Activated naive CD8-positive, alpha-beta T cell treated with anti-CD3 and anti-CD28 coated beads, Interleukin-2, amount 50 U/mL, for 16 hours (primary cell): ENCODE measurements at places on chromosomes 12 and 14.

DNA sequence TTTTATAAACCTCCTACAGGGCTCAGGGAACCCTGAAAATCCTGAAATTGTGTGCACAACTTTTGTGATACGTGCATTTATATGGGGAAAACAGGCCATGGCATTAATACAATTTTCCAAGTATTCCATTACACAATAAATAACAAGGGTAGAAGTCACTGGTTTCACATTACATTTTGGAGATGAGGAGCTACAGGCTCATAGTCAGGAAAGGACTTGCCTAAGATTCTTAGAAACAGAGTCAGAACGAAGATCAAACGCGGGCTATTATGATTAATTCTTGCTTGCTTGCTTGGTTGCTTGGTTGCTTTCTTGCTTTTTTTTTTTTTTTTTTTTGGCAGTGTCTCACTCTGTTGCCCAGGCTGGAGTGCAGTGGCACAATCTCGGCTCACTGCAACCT is 16.7 kb downstream of the NOS1 start:
- no peak for DNase-seq

GRCh38 chr12:114408886-114409851 is 3.2 kb upstream of the TBX5 start:
- no peak for DNase-seq

DNA sequence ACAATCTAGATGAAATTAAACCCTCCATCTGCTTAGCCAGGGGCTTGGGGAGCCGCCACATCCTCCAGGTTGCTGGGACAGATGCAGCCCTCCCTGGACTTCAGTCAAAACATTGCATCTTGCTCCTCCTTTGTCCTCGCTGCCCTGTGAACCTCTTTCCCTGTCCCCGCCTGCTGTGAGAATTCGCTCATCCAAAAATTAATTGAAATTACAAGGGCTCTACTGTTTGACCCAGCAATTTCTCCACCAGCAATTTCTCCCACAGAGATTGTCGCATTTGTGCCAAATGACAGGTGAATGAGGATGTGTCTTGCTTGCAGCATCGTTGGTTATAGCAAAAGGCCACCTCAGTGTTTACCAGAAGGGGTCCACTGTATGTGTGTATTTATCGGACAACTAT is 5.0 kb upstream of the POP5 start:
- DNase-seq, result no peak

DNA sequence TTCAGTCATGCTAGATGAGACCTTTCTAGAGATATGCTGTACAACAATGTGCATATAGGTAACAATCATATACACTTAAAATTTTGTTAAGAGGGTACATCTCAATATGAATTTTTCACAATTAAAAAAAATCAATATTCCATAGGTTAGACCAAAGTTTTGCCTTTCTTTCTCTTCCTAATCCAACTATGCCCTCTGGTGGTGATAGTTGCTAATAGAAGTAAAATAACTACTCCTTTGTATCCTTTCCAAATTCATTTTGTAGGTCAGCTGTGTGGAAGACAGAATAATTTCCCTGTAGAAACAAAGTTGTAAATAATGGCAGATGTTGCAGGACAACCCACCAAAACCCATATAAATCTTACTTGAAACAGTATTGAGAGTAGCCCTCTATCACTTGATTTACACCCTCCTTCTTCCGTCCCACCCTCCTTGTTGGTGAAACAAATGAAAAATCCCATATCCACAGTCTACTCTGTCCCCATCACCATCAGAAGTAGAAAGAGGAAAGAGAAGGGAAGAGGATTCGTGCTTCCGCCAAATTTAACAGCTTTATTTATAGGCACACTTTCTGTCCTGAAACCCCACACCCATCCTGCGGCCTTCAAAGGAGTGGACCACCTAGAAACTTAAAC is 34.2 kb upstream of the KICS2 start:
- DNase-seq, result no peak

DNA sequence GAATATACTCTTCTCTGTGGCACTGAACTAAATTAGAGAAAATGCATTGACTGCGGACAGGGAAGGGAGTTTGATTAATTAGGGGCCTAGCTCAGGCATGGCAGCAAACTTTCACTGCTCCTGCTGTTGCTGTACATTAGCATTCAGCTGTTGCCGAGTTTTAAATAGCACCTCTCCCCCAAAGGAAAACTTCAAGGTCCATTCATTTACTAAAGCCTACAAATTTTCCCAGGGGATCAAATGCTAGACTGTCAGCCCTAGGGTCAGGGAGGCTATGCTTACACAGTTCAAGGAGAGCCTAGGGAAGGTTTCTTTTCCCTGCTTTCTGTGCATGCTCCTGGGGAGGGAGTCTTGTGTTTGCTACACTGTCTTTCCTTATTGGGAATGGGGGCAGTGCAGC is 60.0 kb upstream of the GZMB start:
- no peak for DNase-seq

- no peak for DNase-seq
Observed at GRCh38 chr12:124621296-124621660, 53.9 kb upstream of the NCOR2 start.
